ENCODE measurements at places on chromosomes 4 and X. TPM values are rescaled to one million over a fixed set of nuclear protein-coding genes. Genes with fewer than 3 reads are reported as not detected.

- no peaks in the 10 kb centered on the region for H3K4me1 ChIP-seq
- no peak overlapping the region for H3K27ac ChIP-seq
- no peaks in the 10 kb centered on the region for H3K27me3 ChIP-seq
- no peak overlapping the region for H3K4me3 ChIP-seq
- no peak for DNase-seq
Measured at GRCh38 chrX:83022020-83022419, 486.1 kb upstream of the POU3F4 start.

- H3K4me3 ChIP-seq: no peak overlapping the region
- no peaks in the 10 kb centered on the region for H3K4me1 ChIP-seq
- no peak overlapping the region for H3K27ac ChIP-seq
- H3K27me3 ChIP-seq: no peaks in the 10 kb centered on the region
- no peak for DNase-seq
Measured at GRCh38 chrX:70038951-70039350, 10.8 kb downstream of the AWAT2 start.

GRCh38 chr4:177264788-177265422, 44.8 kb upstream of the NEIL3 start:
- H3K27ac ChIP-seq: no peak overlapping the region
- no peaks in the 10 kb centered on the region for H3K36me3 ChIP-seq
- H3K4me1 ChIP-seq: no peaks in the 10 kb centered on the region

GRCh38 chr4:10245751-10246150, 129.2 kb upstream of the WDR1 start:
- no peaks in the 10 kb centered on the region for H3K4me1 ChIP-seq
- H3K36me3 ChIP-seq: no peaks in the 10 kb centered on the region
- no peak overlapping the region for H3K4me3 ChIP-seq
- peaks cover 2% of the 10 kb centered on the region for H3K27me3 ChIP-seq
- no peak overlapping the region for H3K27ac ChIP-seq
- no peak for DNase-seq

GRCh38 chrX:17552044-17552650, 177.1 kb downstream of the NHS start:
- no peaks in the 10 kb centered on the region for H3K4me1 ChIP-seq
- H3K36me3 ChIP-seq: no peaks in the 10 kb centered on the region
- no peaks in the 10 kb centered on the region for H3K27me3 ChIP-seq
- no peak overlapping the region for H3K4me3 ChIP-seq
- DNase-seq: no peak

Gene TNIP3
- total RNA-seq: not detected

GRCh38 chrX:17242470-17242869, 132.5 kb upstream of the NHS start:
- H3K27me3 ChIP-seq: no peaks in the 10 kb centered on the region
- no peaks in the 10 kb centered on the region for H3K36me3 ChIP-seq
- peak; percentile 25 for DNase-seq
- no peak overlapping the region for H3K27ac ChIP-seq

GRCh38 chrX:112759512-112759911, 79.8 kb upstream of the LHFPL1 start:
- H3K27me3 ChIP-seq: no peaks in the 10 kb centered on the region
- no peaks in the 10 kb centered on the region for H3K36me3 ChIP-seq
- no peak overlapping the region for H3K27ac ChIP-seq
- H3K4me3 ChIP-seq: no peak overlapping the region
- peaks cover 18% of the 10 kb centered on the region for H3K4me1 ChIP-seq
- DNase-seq: no peak

GRCh38 chr4:178309890-178310289, 867.7 kb upstream of the AGA start:
- H3K36me3 ChIP-seq: no peaks in the 10 kb centered on the region
- DNase-seq: no peak
- no peak overlapping the region for H3K27ac ChIP-seq
- H3K4me1 ChIP-seq: no peaks in the 10 kb centered on the region
- H3K4me3 ChIP-seq: no peak overlapping the region
- H3K27me3 ChIP-seq: no peaks in the 10 kb centered on the region

All from B cell (primary cell).